Activated naive CD4-positive, alpha-beta T cell treated with anti-CD3 and anti-CD28 coated beads, Interleukin-2, amount 50 U/mL, for 72 hours (primary cell): ENCODE measurements at places on chromosomes 3 and 15. TPM values are rescaled to one million over a fixed set of nuclear protein-coding genes. Genes with fewer than 3 reads are reported as not detected.

The ITIH1 gene
- not detected for total RNA-seq

- DNase-seq, result no peak
Measured at GRCh38 chr3:69821133-69821532, 81.9 kb downstream of the MITF start.

GRCh38 chr3:37577697-37578096 is 284.0 kb upstream of the CTDSPL start:
- no peak for DNase-seq

GRCh38 chr3:35971686-35972085 is 332.4 kb downstream of the ARPP21 start:
- DNase-seq, result no peak

- no peak for DNase-seq
Measured at GRCh38 chr3:171907761-171908160, 64.6 kb downstream of the TMEM212 start.

The KBTBD8 gene
- total RNA-seq, result 7.7 TPM

The SGO1 gene
- total RNA-seq, result 29.1 TPM

- DNase-seq, result no peak
Measured at GRCh38 chr3:117193390-117193789, 483.8 kb downstream of the TUSC7 start.
